ENCODE measurements at places on chromosomes 13 and 19. TPM values are rescaled to one million over a fixed set of nuclear protein-coding genes. Genes with fewer than 3 reads are reported as not detected.

- H3K4me3 ChIP-seq: no peak overlapping the region
- peaks cover 6% of the 10 kb centered on the region for H3K27me3 ChIP-seq
- no peaks in the 10 kb centered on the region for H3K4me1 ChIP-seq
- H3K36me3 ChIP-seq: peaks cover 7% of the 10 kb centered on the region
Measured at GRCh38 chr19:7646426-7646700, 9.5 kb downstream of the STXBP2 start.

DNA sequence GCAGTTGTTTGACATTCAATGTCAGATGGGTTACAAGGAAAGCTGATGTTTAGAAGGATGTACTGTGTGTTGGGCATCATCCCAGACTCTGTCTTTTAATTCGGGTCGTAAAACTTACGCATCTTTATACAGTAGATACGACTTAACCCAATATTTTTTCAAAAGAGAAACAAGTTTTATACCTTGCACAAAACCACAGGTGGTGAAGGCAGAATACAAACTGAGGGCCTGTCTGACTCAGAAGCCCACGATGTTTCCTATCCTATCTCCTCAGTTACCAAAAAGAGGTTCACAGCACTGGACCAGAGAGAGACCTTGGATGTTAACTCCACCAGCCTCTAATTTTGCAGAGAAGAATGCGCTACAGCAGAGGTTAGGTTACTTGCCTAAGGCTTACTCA, 477.0 kb downstream of the FOXO1 start:
- no peak for DNase-seq
- H3K27ac ChIP-seq: peak overlapping the region; percentile 94
- H3K4me1 ChIP-seq: peaks cover 14% of the 10 kb centered on the region
- H3K4me3 ChIP-seq: no peak overlapping the region

DNA sequence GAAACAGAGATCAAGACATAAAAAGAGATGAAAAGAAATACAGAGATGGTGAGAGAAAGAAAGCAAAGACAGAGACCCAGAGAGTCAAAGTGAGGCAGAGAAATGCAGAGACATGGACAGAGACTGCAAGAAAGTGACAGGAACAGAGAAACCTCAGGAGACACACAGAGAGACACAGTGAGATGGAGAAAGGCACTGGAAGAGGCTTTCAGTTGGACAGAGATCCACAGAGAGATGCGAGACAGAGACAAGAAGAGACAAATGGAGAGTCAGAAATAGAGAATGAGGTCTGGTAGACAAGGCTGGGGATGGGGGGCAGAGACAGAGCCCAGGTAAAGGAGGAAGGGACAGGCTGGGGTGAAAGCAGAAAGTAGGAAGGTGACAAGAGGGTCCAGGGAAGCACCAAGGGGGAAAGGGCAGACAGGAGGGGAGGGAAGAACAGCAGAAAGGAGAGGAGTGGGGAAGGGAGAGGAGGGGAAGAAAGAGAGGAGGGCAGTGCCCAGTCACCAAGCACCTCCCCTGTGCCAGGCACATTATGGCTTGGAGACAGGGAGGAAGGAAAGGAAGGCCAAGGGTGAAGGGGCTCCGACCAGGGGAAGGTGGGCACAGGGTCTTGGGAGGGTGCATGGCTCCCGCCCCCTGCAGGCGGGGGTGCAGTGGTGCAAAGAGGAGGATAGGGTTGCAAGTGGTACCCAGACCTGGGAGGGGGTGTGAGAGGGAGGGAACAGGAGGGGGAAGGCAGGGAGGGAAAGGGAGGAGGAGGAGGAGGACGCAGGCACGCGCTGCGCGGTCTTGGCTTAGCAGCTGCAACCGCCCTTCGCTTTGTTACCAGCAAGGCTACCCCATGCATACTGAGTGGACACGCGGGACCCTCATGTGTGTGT, 38.4 kb downstream of the DEDD2 start:
- H3K27ac ChIP-seq: no peak overlapping the region
- no peaks in the 10 kb centered on the region for H3K4me1 ChIP-seq
- peak; percentile 83 for DNase-seq
- peaks cover 89% of the 10 kb centered on the region for H3K27me3 ChIP-seq
- H3K36me3 ChIP-seq: no peaks in the 10 kb centered on the region
- H3K4me3 ChIP-seq: no peak overlapping the region

GRCh38 chr19:30857388-30857787, 485.2 kb downstream of the ZNF536 start:
- peaks cover 4% of the 10 kb centered on the region for H3K4me1 ChIP-seq
- no peaks in the 10 kb centered on the region for H3K36me3 ChIP-seq
- peak; percentile 63 for DNase-seq
- no peak overlapping the region for H3K27ac ChIP-seq
- no peak overlapping the region for H3K4me3 ChIP-seq
- no peaks in the 10 kb centered on the region for H3K27me3 ChIP-seq

- H3K27ac ChIP-seq: no peak overlapping the region
- peak overlapping the region; percentile 92 for H3K4me3 ChIP-seq
- H3K27me3 ChIP-seq: no peaks in the 10 kb centered on the region
- DNase-seq: peak; percentile 72
- H3K4me1 ChIP-seq: no peaks in the 10 kb centered on the region
Measured at GRCh38 chr13:94595001-94595949, 677 bp downstream of the TGDS start.

GRCh38 chr19:56015756-56016155, 29.2 kb downstream of the NLRP5 start:
- DNase-seq: no peak
- H3K36me3 ChIP-seq: no peaks in the 10 kb centered on the region
- H3K27me3 ChIP-seq: no peaks in the 10 kb centered on the region
- H3K4me1 ChIP-seq: no peaks in the 10 kb centered on the region
- H3K4me3 ChIP-seq: no peak overlapping the region

- DNase-seq: no peak
- no peaks in the 10 kb centered on the region for H3K4me1 ChIP-seq
- H3K4me3 ChIP-seq: no peak overlapping the region
- H3K27me3 ChIP-seq: no peaks in the 10 kb centered on the region
- H3K27ac ChIP-seq: no peak overlapping the region
Measured at GRCh38 chr13:95226476-95226875, 74.8 kb downstream of the ABCC4 start.

GRCh38 chr19:50387176-50387867, 3.2 kb downstream of the POLD1 start:
- H3K36me3 ChIP-seq: peaks cover 29% of the 10 kb centered on the region
- no peaks in the 10 kb centered on the region for H3K4me1 ChIP-seq
- H3K4me3 ChIP-seq: no peak overlapping the region
- H3K27ac ChIP-seq: no peak overlapping the region

- DNase-seq: peak; percentile 89
- no peaks in the 10 kb centered on the region for H3K27me3 ChIP-seq
- H3K27ac ChIP-seq: no peak overlapping the region
- H3K36me3 ChIP-seq: no peaks in the 10 kb centered on the region
Measured at GRCh38 chr19:49224879-49225278, 67.3 kb downstream of the TRPM4 start.

- H3K4me1 ChIP-seq: no peaks in the 10 kb centered on the region
- H3K27me3 ChIP-seq: no peaks in the 10 kb centered on the region
- DNase-seq: no peak
- H3K4me3 ChIP-seq: no peak overlapping the region
Measured at GRCh38 chr19:36153126-36153525, 879 bp upstream of the COX7A1 start.

DNA sequence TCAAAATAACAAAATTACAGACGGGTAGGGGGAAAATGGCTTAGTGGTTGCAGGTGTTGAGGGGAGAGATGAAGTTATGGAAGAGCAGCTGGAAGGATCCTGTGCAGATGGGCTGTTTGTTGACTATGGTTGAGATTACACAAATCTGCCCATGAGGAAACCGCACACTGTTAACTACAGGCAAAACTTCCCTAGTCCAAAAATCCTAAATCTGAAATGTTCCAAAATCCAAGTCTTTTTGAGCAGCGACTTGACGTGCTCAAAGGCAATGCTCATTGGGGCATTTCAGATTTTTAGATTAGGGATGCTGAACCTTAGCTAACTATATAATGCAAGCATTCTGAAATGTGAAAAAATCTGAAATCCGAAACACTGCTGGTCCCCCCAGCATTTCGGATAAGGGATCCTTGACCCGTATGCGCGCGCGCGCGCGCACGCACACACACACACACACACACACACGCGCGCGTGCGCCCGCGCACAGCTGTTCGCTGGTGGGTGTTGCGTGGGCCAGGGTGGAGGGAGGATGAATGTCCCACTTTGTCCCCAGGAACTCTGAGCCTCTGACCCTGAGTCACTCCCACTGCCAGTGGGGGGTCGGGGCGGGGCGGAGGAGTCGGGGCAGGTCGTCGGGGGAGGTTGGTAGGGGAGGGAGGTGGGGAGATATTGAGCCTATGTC, 6.8 kb downstream of the F2RL3 start:
- peaks cover 31% of the 10 kb centered on the region for H3K27me3 ChIP-seq
- no peak overlapping the region for H3K27ac ChIP-seq
- no peaks in the 10 kb centered on the region for H3K36me3 ChIP-seq
- no peaks in the 10 kb centered on the region for H3K4me1 ChIP-seq
- H3K4me3 ChIP-seq: no peak overlapping the region

GRCh38 chr13:80040981-80041317, 300.0 kb downstream of the SPRY2 start:
- DNase-seq: no peak
- no peaks in the 10 kb centered on the region for H3K36me3 ChIP-seq
- no peaks in the 10 kb centered on the region for H3K27me3 ChIP-seq
- H3K4me1 ChIP-seq: no peaks in the 10 kb centered on the region
- H3K4me3 ChIP-seq: no peak overlapping the region
- H3K27ac ChIP-seq: no peak overlapping the region

- H3K4me1 ChIP-seq: no peaks in the 10 kb centered on the region
- H3K4me3 ChIP-seq: no peak overlapping the region
- H3K27ac ChIP-seq: no peak overlapping the region
- H3K27me3 ChIP-seq: no peaks in the 10 kb centered on the region
Measured at GRCh38 chr13:87444135-87444534, 227.0 kb upstream of the SLITRK5 start.

GRCh38 chr19:7871437-7872305, 2.5 kb downstream of the PRR36 start:
- H3K27ac ChIP-seq: peak overlapping the region; percentile 94
- H3K27me3 ChIP-seq: peaks cover 24% of the 10 kb centered on the region
- H3K36me3 ChIP-seq: no peaks in the 10 kb centered on the region
- H3K4me1 ChIP-seq: no peaks in the 10 kb centered on the region
- H3K4me3 ChIP-seq: no peak overlapping the region
- DNase-seq: peak; percentile 100

GRCh38 chr19:28880735-28881401, 332.1 kb downstream of the UQCRFS1 start:
- H3K36me3 ChIP-seq: no peaks in the 10 kb centered on the region
- DNase-seq: peak; percentile 77
- peaks cover 34% of the 10 kb centered on the region for H3K27me3 ChIP-seq
- H3K4me1 ChIP-seq: peaks cover 24% of the 10 kb centered on the region
- H3K27ac ChIP-seq: peak overlapping the region; percentile 65

DNA sequence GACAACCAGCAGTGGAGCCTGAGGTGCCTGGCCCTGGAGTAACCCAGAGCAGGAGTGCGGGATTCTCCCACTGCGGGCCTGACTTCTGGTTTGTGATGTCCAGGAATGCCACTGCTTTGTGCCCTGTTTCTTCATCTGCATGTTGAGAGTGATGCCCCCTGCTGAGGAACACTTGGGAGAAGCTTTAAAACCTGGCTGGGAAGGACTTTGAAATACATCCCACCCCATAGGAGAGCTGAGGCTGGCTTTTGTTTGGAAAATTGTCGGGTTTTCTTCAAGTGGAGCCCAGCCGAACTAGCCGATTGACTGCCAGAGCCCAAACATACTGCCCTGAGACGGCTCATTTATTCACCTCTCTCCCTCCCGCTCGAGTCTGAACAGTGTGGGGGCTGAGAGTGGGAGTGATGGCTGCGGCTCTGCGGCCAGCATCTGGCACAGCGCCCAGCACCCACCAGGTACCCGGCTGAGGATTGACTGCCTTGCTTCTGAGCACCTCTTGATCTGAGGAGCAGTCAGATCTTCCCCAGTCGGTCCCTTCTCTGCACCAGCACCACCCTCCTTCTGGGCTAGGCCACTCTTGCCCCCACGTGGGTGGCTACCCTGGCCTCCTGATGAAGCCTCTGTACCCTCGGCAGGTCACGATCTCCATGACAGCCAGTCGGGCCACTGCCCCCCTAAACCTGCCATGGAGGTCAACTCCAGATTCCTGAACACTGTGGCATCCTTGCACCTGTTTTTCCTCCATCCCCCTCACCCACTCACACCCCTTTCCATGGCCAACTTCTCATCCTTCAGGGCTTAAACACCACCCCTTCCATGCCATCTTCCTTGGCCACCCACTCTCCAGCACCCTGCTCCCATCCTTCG, 148.9 kb downstream of the SIPA1L3 start:
- H3K27ac ChIP-seq: no peak overlapping the region
- H3K4me1 ChIP-seq: peaks cover 10% of the 10 kb centered on the region
- no peaks in the 10 kb centered on the region for H3K36me3 ChIP-seq
- H3K4me3 ChIP-seq: no peak overlapping the region
- no peaks in the 10 kb centered on the region for H3K27me3 ChIP-seq
- peak; percentile 80 for DNase-seq

DNA sequence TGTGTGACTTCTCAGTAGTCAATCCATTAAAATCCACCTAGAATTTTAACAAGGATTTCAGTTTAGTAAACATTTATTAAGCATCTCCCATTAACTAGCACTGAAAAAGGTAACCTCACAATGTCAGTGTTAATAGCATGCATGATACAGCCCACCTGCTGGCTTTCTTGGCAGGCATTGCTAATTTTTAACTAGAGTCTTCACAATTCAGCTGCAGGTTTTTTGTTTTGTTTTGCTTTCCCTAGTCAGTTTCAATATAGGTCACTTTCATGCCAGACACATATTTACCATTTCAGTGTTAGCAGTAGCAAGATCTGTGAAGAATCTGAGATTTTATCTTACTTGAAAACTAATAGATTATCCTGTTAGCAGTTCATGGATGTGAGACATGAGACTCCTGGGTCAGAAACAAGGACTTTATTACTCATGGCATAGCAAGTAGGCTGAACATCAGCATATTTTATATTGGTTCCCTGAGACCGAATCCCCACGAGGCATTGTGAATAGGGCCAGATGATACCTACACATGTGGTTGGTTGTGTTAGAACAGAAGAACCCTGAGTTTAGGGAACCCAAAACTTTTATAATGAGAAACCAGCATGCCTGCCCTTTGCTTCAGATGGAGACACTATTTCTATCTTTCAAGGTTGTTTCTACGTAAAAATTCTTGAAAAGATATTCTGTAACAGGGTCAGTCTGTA, 198.0 kb upstream of the HTR2A start:
- H3K4me3 ChIP-seq: no peak overlapping the region
- H3K27ac ChIP-seq: no peak overlapping the region

Gene OLFM4
- not detected for total RNA-seq

Gene IGFLR1
- total RNA-seq: 4.2 TPM

Gene TMED1
- total RNA-seq: 22.8 TPM

Gene SIGLEC5
- total RNA-seq: not detected

Gene CGB2
- not detected for total RNA-seq

Gene ZNF562
- 0.92 TPM for total RNA-seq

Gene PLVAP
- total RNA-seq: not detected

Gene CGB3
- total RNA-seq: not detected

Gene IL17D
- 0.93 TPM for total RNA-seq

Gene ZFP82
- total RNA-seq: 21.6 TPM

Gene FPR1
- not detected for total RNA-seq

Gene KCTD4
- not detected for total RNA-seq

Gene C13orf46
- total RNA-seq: 0.20 TPM

Gene ZNF229
- total RNA-seq: 3.3 TPM
